ENCODE measurements at places on chromosomes 4 and X.

DNA sequence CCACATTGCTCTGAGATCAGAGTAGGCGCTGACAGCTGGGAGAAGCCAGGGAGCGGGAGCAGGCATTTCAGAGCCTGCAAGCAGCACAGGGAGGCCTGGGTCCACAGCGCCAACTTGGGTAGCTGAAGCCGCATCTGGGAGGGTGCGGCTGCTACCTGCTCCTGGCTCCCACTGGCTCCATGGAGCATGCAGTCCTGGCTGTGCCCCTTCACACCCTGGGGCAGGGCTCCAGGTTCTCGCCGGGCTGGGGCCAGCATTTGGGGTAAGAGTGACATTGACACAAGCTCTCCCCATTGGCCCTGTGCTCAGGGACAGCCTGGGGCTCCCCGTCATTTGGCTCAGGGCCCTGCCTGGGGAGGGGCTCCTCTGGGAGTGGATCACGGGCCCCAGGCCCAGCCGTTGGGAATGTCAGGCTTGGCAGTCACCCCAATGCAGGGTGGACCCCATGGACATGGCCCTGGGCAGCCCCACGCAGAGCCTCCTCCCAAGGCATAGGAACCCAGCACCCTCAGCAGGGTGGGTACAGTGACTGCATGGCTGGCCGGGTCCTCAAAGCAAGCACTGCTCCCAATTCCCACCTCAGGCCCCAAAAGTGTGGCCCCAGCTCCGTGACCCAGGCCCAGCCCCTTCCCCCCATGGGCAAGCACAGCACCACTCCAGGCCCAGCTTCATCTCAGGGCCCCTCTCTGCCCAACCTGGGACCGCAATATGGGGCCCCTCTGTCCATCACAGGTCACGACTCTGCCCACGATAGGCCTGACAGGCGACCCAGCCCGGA, 82.4 kb downstream of the PRDM5 start:
- DNase-seq = no peak

DNA sequence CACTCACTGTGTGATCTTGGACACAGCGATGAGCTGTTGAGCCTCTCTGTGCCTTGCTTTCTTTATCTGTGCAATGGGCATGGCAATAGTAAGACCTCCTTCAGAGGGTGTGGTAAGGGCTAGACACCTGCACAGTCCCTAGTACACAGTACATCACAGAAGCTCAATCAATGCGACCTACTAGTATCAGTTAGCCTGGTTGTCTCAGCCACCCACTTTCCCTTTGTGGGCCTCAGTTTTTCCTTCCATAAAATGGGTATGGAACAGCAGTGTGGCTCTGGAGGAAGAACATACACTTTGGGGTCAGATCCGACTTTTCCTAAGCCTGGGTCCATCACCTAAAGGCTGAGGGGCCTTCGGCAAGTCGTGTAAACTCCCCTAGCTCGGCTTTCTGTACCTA, 3.5 kb upstream of the HTRA3 start:
- DNase-seq = no peak

GRCh38 chr4:73740353-73740778, at the start of gene CXCL8:
TSS of gene CXCL8 (plus strand) at chr4:73740569. CDS start at chr4:73740659, 90 bp downstream.
- no peak for DNase-seq

GRCh38 chrX:39174772-39175417, 373.6 kb downstream of the MID1IP1 start:
- peak; percentile 34 for DNase-seq

DNA sequence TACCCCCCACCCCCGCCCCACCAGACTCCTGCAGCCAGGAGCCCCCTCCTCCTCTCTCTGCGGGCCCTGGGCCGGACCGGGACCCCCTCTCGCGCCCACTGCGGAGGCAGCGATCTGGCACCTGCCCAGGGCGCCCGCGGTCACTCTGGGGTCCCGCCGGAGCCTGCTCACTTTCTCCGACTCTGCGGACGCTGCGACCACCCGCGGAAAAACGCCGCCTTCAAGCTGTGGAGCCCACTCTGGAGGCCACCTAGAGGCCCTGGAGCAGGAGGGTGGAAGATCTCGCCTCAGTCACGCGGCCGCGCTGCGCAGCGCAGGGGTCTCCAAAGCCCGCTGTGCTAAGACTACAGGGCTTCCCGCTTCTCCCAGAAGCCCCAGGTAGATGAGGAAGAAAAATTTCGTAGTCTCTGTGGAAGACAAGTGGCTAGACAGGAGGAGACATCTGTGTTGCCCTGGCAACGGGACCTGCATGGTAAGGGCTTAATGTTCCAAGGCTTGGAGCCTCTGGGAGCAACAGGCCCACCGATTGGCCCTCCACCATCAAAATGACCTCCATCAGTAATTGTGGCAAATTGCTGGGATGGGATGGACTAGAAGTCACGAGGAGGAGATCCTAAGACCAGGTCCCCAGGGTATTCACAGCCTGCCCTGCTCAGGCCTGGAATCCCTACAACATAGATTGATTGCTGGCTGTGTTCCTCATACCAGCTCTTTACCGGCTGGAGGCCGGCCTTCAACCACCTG, at the start of gene PNMA6F:
Gene PNMA6F, minus strand, starts transcription at position 387 of the 744 bp plus-strand sequence. CDS start 1,093 bp downstream, outside the sequence.
- DNase-seq = no peak

DNA sequence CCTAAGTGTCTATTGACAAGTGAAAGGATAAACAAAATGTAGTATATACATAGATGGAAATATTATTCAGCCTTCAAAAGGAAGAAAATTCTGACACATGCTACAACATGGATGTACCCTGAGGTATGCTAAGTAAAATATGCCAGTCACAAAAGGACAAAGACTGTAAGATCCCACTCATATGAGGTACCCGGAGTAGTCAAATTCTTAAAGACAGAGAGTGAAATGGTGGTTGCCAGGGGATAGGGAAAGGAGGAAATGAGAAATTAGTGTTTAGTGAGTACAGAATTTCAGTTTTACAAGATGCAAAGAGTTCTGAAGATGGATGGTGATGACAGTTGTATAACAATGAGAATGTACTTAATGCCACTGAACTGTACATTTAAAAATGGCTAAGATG, 102.3 kb upstream of the NAP1L5 start:
- DNase-seq = no peak

- DNase-seq = no peak
Measured at GRCh38 chr4:5887011-5887360, 5.9 kb downstream of the CRMP1 start.

DNA sequence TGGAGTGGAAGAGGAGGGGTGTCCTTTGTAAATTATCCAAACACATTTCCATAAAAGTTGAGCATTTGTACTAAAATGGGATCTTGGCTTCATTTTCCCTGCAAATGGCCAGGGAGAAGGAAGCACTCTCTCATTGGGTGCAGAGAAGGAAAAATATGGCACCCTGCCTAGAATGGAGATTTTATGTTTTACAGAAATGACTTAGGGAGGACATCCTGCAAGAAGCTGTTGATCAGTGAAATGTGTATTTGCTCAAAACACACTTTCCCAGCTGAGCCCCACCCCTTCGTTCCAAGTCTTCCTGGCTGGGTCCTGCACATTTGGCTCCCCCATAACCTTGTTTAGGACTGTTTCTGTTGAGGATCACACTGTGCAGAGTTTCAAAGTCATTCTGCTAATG, 213.5 kb upstream of the TAPT1 start:
- DNase-seq = no peak

GRCh38 chrX:56762220-56762619, 33.2 kb downstream of the NBDY start:
- DNase-seq = no peak

GRCh38 chrX:153190381-153190780, 11.3 kb downstream of the MAGEA1 start:
- DNase-seq = no peak

GRCh38 chrX:21645886-21646285, 12.2 kb downstream of the KLHL34 start:
- DNase-seq = no peak

- no peak for DNase-seq
Measured at GRCh38 chr4:153434190-153434589, 32.0 kb upstream of the TMEM131L start.

GRCh38 chrX:127764674-127765073, 287.5 kb downstream of the ACTRT1 start:
- DNase-seq = no peak

DNA sequence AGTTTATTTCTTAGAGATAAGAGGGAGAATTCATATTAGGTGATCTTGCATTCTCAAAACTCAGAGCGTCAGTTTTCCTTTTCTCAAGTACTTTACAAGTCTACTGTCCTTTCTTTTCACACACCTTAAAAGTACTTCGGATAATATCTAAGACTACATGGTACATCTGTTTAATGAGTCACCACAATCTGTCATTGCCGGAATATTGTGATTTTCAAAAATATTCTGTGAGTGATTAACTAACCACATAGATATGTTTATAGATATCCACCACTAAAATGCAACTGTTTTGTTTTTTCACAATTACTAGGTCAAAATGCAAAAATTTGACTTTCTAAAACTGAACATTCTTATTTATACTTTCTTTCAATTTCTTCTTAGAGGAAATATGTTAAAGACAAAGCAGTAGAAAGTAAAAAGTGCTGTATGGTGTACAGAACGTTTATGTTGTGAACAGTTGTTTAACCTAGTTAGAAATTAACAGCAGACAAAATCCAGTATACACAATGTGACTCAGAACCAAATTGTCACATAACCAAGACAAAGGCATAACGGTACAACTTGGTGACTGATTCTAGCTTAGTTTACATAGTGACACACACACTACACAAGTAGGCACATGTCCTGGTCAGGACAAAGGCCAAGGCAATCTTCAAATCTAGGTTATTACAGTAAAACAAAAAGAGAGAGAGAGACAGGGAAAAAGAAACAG, 482.9 kb downstream of the NAF1 start:
- no peak for DNase-seq

DNA sequence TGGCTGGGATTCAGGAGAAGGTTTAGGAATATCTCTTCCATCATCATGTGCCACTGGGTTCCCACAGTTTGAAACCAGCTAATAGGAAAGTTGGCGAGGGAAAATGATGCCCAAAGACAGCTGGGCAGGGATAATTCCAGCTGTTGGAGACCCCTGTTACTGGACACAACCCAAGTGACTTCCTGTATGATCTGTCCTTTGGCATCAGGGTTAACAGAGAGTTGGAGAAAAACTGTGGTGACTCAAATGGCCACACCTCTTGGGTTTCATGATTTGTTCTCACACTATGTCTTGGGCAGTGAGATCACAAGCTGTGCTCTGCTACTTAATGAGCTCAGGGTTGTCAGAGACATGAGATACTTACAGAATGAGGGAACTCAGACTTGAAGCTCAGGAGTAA, 3.8 kb downstream of the FGF16 start:
- no peak for DNase-seq

GRCh38 chr4:112735474-112735951, 98.6 kb downstream of the LARP7 start:
- DNase-seq = no peak

DNA sequence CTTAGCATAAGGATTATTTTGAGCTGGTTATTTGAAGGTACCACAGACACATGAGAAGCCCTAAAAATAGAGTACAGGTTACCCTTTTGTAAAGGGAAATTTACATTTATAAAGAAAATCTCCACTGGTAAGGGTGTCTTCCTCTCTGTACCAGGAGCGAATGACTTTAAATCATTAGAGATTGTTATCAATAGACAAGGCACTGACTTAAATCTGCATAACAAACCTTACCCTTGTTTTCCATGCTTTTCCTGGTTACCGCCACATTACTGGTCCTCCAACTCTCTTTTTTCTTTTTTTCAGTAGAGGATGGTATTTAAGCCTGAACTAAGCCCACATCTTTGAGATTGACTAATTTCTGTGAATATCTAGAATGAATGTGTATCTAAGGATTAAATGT, 129.8 kb downstream of the SLC7A11 start:
- DNase-seq = no peak

- DNase-seq = peak; percentile 72
Measured at GRCh38 chr4:108172753-108173598, 4.2 kb upstream of the LEF1 start.

DNA sequence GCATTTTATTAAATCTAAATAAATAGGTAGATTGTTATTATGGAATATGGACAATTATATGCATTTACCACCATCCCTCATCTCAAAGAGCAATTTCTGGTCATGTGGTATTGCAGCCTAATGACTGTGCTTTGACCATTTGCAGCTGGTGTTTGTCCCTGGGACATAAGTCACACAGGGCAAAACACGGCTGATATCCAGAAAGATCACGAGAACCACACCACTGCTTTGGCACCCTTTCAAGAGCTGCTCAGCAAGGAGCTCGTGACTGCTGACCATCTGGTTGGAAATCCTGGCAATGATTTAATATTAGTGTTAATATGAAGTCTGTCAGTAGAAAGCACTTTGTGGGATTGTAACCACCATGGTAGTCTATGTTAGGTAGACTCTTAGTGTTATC, 545.0 kb downstream of the GBA3 start:
- no peak for DNase-seq

DNA sequence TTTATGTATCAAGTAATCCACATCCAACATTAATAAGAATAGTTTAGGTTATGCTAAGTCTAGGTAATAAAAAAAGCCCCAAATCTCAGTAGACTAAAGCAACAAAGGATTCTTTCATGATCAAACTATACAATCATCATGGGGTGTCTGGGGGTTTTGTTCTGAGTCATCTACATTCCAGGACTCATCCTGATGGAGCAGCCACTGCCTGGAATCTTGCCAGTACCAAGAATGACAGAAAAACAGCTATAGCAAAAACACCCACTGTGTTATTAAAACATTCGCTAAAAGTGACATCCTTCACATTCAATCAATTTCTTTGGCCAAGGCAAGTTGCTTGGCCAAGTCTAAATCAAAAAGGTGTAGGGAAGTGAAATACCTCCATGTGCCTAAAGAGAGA, 3.9 kb upstream of the ARHGEF38 start:
- DNase-seq = no peak

DNA sequence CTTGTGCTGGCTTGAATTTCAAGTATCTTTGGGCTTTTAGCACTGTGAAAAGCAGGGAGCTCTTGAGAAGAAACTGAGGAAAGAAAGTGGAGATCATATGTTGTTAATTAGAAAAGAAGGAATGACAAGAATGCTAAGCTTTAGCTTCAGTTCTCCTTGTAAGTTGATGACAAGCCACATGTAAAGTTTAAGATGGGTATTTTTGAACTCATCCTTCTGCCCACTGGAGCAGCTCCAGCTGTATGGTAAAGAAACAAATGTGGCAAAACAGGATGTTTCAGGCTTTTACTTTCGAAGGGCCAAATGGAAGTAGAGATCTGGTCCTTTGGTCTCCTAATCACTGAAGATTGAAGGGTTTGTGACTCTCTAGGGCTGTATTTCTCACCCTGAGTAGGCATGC, 137.8 kb downstream of the GUCY2F start:
- no peak for DNase-seq

GRCh38 chr4:147605499-147605898, 11.7 kb upstream of the TMEM184C start:
- no peak for DNase-seq

GRCh38 chr4:125489952-125490690, 175.4 kb downstream of the FAT4 start:
- DNase-seq = no peak

DNA sequence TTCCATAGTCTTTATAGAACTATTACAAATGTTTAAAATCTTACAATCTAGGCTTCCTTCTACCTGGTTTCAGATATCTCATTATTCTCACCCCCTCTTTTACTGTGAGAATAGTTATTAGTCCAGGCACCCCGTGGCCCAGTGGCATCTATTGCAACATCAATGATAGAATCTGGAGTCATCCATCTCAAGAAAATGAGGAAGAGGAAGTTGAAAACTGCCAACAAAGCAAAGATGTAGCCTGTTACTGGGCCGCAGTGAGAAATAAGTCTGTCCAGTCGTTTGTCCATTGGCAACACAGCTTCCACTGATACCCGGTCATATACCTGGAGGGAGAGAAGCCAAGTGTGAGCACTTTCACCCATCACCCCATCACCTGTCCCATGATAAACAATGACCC, 6.0 kb upstream of the ASB11 start:
- no peak for DNase-seq
